ENCODE measurements at places on chromosomes 13 and 19. TPM values are rescaled to one million over a fixed set of nuclear protein-coding genes. Genes with fewer than 3 reads are reported as not detected.

The KIR2DL1 gene
- total RNA-seq, result not detected

The ERVV-1 gene
- total RNA-seq, result 0.05 TPM

DNA sequence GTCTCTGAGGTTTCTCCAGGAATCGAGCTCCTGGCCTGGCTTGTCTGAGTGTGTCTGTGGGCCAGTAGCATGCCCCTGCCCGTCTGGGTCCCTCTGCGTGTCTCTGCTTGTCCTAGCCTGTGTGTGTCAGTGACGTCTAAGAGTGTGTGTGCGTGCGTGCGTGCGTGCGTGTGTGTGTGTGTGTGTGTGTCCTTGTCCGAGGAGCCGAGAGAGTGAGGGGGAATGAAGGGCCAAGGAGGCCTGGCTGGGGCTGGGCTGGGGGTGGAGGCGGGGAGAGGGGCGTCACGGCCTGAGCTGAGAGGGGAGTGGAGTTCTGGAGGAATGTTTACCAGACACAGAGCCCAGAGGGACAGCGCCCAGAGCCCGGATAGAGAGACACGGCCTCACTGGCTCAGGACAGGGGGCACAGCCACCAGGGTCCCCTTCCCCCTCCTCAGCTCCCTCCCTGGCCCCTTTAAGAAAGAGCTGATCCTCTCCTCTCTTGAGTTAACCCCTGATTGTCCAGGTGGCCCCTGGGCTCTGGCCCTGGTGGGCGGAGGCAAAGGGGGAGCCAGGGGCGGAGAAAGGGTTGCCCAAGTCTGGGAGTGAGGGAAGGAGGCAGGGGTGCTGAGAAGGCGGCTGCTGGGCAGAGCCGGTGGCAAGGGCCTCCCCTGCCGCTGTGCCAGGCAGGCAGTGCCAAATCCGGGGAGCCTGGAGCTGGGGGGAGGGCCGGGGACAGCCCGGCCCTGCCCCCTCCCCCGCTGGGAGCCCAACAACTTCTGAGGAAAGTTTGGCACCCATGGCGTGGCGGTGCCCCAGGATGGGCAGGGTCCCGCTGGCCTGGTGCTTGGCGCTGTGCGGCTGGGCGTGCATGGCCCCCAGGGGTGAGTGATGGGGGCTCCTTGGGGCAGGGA is at the start of gene AXL:
Gene AXL (plus strand): TSS at position 609 of the 893 bp plus-strand sequence. CDS start 170 bp downstream, at position 779.
- H3K27ac ChIP-seq, result peak within 1 kb of the TSS; percentile 58
- peak within 1 kb of the TSS; percentile 18 for H3K4me3 ChIP-seq
- no peak for DNase-seq
- H3K4me1 ChIP-seq, result no peaks in the 10 kb centered on the region
- H3K27me3 ChIP-seq, result peaks cover 6% of the 10 kb centered on the region

DNA sequence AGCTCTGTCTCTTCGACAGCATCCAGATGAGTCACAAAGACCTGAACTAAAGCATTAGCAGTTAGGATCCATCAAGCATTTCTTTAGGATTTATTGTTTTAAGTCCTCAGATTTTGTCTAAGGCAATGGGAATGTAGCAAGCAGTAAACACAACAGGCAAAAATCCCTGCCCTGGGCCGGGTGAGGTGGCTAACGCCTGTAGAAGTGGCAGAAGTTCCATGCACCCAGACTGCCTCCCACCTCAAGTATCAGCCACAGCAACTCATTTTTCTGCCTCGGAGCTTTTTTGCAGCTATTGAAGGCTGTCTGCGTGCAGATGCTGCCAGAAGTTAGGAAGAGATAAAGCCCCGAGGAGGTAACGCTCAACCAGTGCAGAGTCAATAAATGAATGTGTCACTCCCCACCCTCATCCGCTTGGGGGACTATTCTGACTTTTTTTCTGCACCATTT is 47.1 kb upstream of the MRI1 start:
- H3K27ac ChIP-seq, result no peak overlapping the region
- H3K4me1 ChIP-seq, result no peaks in the 10 kb centered on the region
- no peak for DNase-seq
- no peaks in the 10 kb centered on the region for H3K36me3 ChIP-seq
- H3K4me3 ChIP-seq, result no peak overlapping the region

GRCh38 chr19:50458396-50459066 is 17.8 kb upstream of the EMC10 start:
- no peaks in the 10 kb centered on the region for H3K4me1 ChIP-seq
- no peaks in the 10 kb centered on the region for H3K36me3 ChIP-seq
- no peak overlapping the region for H3K27ac ChIP-seq
- H3K27me3 ChIP-seq, result peaks cover 27% of the 10 kb centered on the region
- no peak overlapping the region for H3K4me3 ChIP-seq

GRCh38 chr19:51146751-51147150 is 4.7 kb downstream of the SIGLEC7 start:
- no peaks in the 10 kb centered on the region for H3K4me1 ChIP-seq
- H3K4me3 ChIP-seq, result no peak overlapping the region
- H3K36me3 ChIP-seq, result no peaks in the 10 kb centered on the region
- H3K27me3 ChIP-seq, result no peaks in the 10 kb centered on the region
- H3K27ac ChIP-seq, result no peak overlapping the region
- no peak for DNase-seq

DNA sequence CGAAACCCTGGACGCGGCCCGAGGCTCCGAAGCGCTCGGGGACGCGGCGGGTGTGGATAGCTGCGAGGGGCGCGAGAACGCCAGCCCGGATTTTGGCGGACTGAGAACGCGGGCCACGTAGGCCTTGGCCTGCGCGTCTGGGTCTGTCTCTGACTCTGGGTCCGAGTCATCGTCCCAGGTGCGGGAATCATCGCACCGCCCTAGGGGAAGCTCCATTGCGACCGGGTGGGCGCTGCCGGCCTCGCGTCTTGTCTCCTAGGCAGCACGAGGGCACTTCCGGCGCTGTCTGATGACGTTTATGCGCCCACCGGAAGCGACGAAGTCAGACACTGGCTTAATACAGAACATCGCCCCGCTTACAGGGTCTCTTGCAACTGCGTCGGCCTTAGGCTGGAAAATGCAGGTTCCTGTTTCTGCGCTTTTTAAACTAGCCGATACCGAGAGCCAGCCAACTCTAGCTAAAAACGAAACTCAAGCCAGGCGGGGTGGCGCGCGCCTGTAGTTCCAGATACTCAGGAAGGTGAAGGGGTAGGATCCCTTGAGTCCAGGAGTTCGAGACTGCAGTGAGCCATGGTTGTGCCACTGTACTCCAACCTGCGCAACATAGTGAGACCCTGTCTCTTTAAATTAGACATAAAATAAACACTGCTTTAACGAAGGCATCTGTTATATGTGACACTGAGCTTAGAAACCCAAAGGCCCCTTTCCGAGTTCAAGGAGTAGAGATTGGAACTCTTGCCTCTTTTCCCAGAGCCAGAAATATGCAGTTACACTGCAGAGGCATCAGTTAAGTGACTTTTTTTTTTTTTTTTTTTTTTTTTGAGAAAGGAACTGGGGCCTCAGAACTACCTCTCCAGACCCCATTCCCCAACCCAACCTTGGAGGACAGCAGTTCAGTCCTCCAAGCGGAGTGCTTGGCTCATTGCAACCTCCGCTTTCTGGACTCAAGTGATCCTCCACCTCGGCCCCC is at the start of gene FBXW9:
Gene FBXW9 (minus strand): TSS at position 266 of the 970 bp plus-strand sequence. CDS start 50 bp downstream, at position 216.
- H3K4me1 ChIP-seq, result peaks cover 14% of the 10 kb centered on the region
- peak within 1 kb of the TSS; percentile 93 for H3K4me3 ChIP-seq

DNA sequence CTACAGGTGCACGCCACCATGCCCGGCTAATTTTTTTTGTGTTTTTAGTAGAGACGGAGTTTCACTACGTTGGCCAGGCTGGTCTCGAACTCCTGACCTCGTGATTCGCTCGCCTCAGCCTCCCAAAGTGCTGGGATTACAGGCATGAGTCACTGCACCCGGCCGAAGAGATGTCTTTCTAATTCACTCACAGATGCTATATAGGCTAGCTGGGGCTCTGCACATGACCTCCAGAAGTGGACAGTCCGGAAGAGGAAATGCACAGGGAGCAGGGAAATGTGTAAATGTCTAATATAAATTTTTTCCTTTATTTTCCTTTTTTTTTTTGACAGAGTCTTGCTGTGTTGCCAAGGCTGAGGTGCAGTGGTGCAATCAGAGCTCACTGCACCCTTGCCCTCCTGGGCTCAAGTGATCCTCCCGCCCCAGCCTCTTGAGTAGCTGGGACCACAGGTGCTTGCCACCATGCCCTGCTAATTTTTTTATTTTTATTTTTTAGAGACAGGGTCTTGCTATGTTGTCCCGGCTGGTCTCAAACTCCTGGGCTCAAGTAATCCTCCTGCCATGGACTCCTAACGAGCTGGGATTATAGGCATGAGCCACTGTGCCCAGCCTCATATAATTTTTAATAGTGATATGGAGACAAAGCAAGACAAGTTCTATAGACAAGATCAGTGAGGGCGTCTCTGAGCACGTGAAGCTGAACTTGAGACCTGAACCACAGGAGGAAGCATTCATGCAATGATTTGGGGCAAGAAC is 8.4 kb downstream of the GIPC1 start:
- no peak overlapping the region for H3K4me3 ChIP-seq
- DNase-seq, result no peak
- H3K27me3 ChIP-seq, result no peaks in the 10 kb centered on the region
- H3K36me3 ChIP-seq, result peaks cover 18% of the 10 kb centered on the region

Measured in thymus (tissue), 14 donors.